ENCODE measurements at places on chromosomes 4 and X.

GRCh38 chr4:4685810-4686795 is 144.3 kb upstream of the STX18 start:
- H3K27me3 ChIP-seq, result no peaks in the 10 kb centered on the region
- no peaks in the 10 kb centered on the region for H3K4me1 ChIP-seq
- H3K27ac ChIP-seq, result no peak overlapping the region
- DNase-seq, result no peak
- no peak overlapping the region for H3K4me3 ChIP-seq
- H3K36me3 ChIP-seq, result no peaks in the 10 kb centered on the region

DNA sequence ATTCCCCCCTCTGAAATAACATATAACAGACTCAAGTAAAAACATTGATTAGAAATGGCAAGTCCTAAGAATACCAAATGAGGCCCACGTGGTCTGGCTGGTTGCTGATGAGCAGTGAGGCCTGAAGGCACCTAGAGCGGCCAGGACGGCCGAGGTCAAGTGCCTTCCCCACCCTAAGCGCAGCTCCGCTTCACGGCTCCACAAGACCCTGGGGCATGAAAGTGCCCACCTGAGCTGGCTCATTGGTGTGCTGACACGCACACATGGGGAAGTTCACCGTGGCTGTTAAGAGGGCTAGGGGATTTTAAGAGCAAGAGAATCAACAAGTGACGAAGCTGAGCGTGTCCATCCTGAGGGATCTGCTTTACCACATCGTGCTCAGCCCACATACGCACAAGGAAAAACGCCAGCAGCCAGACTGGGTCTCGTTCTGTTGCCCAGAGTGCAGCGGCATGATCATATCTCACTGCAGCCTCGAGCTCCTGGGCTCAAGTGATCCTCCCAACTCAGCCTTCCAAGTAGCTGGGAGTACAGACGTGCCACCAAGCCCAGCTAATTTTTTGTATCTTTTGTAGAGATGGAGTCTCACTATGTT is 22.4 kb downstream of the DCTD start:
- no peak overlapping the region for H3K27ac ChIP-seq
- H3K4me1 ChIP-seq, result no peaks in the 10 kb centered on the region
- H3K4me3 ChIP-seq, result no peak overlapping the region
- peaks cover 20% of the 10 kb centered on the region for H3K36me3 ChIP-seq

GRCh38 chr4:149765630-149766029 is 50.0 kb downstream of the IQCM start:
- no peaks in the 10 kb centered on the region for H3K27me3 ChIP-seq
- H3K4me3 ChIP-seq, result no peak overlapping the region
- no peak overlapping the region for H3K27ac ChIP-seq
- no peak for DNase-seq

GRCh38 chr4:176217510-176217909 is 22.1 kb upstream of the SPATA4 start:
- H3K4me1 ChIP-seq, result no peaks in the 10 kb centered on the region
- no peak for DNase-seq
- H3K27me3 ChIP-seq, result no peaks in the 10 kb centered on the region

GRCh38 chrX:9646471-9647224 is 119.0 kb downstream of the GPR143 start:
- H3K4me3 ChIP-seq, result no peak overlapping the region
- no peak for DNase-seq
- H3K27ac ChIP-seq, result no peak overlapping the region
- H3K36me3 ChIP-seq, result no peaks in the 10 kb centered on the region
- no peaks in the 10 kb centered on the region for H3K27me3 ChIP-seq
- no peaks in the 10 kb centered on the region for H3K4me1 ChIP-seq

GRCh38 chr4:112343330-112344080 is 46.3 kb downstream of the ALPK1 start:
- no peak overlapping the region for H3K4me3 ChIP-seq
- H3K36me3 ChIP-seq, result no peaks in the 10 kb centered on the region
- no peaks in the 10 kb centered on the region for H3K4me1 ChIP-seq
- no peaks in the 10 kb centered on the region for H3K27me3 ChIP-seq

Measured in esophagus squamous epithelium (tissue), 5 donors.